ENCODE measurements at places on chromosomes 4 and X.

- no peak for DNase-seq
These were observed 15.1 kb upstream of the FGFR3 start for GRCh38 chr4:1777822-1778641.

- DNase-seq = no peak
These were observed 1670.4 kb upstream of the AGA start for GRCh38 chr4:179112441-179113170.

DNA sequence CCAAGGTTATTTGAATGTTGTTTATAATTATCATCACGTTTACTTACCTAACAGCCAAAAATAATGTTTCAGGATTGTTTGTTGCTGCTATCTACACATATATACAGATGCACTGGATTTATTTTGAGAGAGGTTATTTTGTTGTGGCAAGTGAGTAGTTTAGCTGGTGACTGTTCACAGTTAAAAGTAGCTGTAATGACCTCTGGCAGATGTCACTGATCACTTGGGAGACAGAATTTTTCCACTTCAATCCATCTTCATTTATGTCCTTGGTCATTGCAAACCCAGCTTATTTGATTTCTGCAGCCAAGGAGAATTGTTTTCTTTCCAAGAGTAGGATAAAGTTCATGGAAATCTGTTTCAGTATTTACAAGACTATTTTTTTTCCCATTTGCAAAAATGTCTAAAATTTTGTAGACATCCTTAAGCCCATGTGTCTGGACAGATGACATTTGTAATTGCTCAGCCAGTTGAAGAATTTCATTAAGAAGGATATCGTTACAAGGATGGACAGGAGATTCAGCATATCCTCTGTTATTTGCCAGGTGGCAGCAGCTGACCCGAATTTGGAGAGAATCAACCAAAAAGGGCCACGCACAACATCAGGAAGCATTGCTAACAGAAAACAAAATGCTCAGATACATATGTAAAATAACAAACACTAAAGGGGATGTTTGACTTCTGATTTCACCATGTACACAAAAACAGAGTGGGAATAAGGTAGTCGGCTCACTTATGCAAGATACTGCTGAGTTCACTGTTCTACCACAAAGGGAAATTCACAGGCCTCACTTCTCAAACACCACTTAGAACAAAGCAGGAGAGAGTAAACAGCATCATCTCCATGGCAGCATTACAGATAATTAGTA lies 64.5 kb downstream of the GPRIN3 start:
- DNase-seq = no peak

DNA sequence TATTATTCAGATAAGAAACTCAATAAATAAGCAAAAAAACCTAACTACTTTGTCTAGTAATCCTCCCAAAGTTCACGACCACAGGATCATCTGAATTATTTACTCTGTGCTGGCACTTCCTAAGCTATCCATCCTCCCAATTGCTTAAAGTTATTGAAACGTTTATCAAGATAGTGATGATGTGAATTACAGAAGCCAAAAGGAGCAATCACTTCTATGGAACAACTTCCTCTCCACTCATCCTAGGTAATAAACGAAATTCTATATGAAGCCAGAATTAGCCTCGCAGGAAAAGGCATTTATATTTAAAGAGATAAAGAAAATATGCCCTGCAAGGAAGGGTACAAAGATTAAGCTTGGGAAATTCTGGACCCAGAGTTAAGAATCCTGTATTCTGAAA lies 475.4 kb downstream of the NLGN4X start:
- DNase-seq = no peak

DNA sequence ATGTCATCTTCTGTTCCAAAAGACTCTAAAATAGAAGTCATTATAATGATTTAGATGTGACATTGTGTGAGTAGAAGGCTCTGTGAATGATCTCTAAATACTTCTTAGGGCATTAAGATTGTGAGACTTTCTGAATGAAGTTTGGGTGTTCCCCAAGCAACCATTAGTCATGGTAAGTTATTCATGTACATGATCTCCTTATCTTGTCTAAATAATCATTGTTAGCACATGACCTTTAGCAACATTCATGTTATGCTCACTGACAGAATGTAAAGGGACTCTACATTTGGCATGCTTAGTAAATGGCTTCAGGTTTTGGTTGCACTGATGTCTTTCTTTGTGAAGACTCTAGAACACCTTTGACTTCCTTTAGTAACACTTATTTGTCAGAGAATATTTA lies 140.8 kb upstream of the AGA start:
- DNase-seq = no peak

GRCh38 chrX:107831071-107831730 lies 5.5 kb downstream of the MID2 start:
- DNase-seq = no peak

GRCh38 chr4:15811703-15812337 lies 33.7 kb downstream of the CD38 start:
- no peak for DNase-seq

- DNase-seq = no peak
These were observed 100.2 kb downstream of the PDLIM5 start for GRCh38 chr4:94551643-94552564.

- peak; percentile 68 for DNase-seq
These were observed 577 bp upstream of the GLRA2 start for GRCh38 chrX:14528629-14529289.

DNA sequence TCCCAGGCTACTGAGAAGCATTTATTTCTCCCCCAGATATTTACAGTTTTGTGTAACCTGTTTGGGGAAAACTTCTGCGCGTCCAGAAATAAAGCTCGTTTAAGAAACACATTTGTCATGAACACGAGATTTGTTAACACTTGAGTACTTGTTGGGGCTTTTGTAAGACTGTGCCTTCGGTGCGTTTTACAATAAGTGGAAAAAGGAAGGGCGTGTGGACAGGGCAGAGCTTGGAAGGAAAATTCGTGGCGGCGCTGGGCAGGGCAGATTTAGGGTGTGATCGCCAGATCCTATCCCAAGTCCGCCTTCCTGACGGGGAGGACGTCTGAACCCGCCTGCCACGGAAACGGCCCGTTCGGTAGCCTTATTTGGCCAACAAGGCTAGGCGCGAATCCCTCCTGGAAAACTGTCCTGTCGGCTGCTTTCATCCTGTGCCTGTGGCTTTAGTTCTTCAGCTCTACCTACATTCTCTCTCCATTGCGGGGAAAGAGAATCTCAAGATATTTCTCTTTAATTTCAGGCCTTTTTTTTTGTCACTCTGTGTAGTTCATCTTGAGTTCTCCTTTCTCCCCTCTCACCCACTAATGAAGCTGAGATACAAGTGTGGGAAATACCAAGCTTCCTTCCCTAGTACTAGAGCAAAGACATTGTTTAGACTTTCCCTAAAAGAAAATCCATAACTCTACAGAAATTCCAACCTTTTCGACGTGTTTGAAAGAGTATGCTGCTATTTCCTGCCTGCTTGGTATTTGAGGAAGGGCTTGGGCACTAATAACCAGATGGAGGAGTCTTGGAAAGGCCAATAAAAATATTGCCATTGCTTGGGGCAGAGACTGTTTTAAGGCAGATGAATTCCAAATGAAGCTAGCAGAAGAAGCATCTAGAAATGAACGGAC lies 982 bp downstream of the PDLIM5 start:
- DNase-seq = peak; percentile 64

DNA sequence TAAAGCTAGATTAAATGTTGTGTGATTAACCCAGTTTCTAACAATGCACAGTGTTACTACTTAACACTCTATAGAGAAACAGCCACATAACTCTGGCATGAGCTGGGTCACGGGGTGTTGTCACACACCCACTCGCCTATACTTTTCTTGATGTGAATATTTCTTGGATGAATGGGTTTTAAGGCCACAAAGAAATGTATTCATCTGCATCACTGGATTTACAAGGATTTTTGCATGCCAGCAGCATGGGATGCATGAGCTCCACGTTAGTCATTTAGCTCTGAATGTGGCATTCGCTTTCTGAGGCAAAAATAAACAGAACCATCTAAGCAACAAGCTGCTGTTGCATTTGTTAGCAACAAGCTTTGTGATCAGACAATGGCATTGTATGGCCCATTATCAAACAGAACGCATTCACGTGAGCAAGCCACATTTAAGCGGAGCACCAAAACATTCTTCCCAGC lies 89.7 kb downstream of the LRP2BP start:
- DNase-seq = no peak

DNA sequence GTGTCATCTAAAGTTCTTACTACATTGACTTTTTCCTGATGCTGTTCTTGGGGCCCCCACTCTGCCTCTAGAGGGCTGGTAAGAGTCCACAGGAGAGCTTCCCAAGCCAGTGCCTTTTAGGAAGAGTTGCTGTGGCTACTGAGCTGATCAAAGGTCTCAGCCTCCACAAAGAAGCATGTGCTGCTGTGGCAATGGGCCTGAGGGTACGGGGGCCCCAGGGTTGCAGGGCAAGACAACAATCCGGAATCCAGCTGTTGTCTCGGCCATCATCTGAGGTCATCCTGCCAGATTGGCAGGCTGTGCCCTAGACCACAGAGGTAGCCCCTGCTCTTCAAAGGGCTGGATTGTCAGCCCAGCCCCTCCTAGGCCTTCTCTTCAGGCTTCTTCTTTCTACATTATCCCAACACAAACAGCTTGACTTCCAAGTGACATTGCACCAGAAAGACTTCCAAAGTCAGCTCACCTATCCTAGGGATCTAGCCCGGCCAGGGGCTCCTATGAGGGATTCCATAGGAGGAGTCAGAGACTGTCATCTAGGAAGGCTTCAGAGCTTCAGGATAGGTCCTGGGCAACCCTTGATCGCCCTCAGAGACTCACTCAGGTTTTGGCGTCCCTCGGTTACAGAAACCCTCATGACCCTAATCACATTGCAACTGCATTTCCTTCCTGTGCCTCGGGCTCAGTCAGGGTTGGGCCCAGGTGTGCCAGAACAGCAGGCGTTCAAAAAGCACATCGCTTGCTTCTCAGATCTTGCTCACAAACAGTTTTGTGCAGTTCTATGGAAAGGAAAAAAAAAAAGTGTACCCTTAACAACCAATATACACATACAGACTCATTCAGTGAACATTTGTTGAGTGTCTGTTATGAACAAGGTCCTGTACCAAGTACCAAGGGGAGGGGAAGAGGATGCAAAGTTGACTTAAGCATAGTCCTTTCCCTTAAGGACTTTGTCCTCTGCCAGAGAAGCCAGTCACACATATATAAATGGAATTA lies 27.8 kb downstream of the SLC25A5 start:
- DNase-seq = no peak

DNA sequence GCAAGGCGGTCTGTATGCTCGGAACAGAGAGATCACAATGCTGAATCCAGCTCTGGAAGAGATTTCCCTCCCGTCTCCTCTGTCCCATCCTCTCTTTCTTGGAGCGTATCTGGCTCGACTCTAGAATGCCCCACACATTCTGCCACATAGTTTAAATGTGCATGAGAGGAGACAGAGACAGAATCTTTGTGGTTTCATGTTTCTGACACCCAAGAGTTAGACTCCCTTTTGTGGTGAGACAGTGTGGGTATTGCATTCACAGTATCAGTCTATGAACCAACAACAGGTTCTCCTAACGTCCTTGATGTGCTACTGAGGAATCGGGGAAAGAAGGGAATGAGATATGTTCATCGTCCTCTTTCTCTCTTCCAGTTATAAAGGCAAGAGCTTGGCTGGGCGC lies 25.3 kb downstream of the FAM47E start:
- DNase-seq = no peak

- DNase-seq = no peak
These were observed 1.3 kb upstream of the ING2 start for GRCh38 chr4:183503497-183504063.

DNA sequence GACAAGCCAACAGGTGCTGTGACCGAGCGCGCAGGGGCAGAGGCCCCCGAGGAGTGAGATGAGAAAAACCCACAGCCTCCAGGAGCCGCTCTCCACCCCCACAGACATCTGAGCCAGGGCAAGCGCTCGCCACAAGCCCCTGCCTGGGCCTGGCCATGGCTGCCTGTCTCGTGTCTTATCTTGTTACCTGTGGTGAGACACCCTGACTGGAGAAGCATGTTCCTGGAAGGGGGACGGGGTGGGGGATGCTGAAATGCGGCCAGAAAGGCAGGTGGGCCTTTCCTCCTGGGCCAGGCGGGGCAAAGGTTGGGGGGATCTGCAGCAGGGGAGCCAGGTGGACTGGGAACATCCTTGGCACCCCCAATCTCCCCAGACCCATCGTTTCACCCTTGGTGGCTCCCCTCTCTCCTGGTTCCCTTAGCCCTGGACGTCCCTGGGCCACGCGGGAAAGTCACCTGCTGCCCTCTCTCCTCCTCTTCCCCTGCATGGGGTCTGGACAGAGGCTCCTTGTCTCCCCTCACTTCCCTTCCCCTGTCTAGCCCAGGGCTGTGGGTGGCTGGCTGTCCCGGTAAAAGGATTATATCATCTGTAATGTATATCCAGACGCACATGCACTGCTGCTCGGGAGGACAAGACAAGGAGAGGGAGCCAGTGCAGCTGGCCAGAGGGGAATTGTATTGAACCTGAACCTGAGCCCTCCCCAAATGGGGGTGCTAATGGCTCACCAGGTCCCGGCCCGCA lies 8.4 kb upstream of the DUSP9 start:
- DNase-seq = peak; percentile 40

DNA sequence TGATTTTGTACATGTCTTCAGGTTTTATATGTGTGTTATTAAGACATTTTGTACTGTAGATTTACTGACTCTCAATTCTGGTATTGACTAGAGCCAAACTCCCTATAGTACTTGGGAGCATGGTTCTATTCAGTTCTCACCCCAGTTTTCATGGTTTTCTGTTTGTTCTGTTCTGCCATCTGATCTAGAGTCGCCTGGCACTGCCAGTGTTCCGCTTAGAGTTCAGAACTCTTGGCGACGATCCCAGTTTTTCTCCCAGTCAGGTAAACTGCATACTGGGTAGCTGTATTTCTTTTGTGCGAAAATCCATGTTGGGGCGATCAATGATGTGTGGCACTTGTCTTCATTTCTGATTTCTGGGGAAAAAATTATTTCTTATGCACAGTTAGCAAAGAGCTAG lies 78.0 kb downstream of the PHOX2B start:
- peak; percentile 16 for DNase-seq

- no peak for DNase-seq
These were observed 395.5 kb downstream of the ARHGAP24 start for GRCh38 chr4:85870298-85871083.

DNA sequence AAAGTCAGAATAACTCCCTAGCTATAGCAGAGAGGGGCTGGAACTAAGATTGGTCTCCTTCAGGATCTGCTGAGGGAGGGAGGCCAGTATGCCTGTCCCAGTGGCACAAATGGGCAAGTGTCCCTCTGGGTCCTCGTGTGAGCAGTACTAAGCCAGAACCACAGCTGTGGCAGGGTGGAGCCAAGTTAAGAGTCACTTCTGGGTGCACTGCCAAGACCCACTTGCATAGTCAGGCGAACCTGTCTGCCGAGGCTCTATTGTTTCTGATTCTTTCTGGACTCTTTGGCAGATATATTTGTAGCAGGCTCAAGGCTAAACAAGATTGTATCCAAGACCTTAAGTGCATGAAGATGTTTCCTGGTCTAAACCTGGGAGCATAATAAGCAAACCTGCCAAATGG lies 1123.7 kb upstream of the POU3F4 start:
- no peak for DNase-seq

DNA sequence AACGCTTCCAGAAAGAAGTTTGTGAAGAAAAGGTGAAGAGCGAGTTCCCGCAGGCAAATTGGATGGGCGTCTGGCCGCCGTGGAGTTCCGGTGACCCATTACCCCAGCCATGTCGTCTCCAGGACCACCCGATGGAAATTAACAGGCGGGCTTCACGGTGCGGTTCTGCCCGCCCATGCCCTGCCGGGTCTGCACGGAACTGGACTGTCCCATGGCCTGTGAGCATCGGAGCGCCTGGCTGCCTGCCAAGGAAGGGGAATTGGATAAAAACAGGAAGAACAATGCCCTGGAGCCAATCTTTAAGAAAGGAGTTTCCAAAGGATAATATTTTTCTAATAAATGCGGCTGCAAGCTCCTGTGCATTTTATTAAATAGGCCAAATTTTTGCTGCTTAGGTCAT lies 319.8 kb upstream of the SLC7A11 start:
- DNase-seq = peak; percentile 30

GRCh38 chr4:107492566-107492965 lies 227.5 kb downstream of the PAPSS1 start:
- no peak for DNase-seq
